ENCODE measurements at places on chromosomes 4 and X.
A peak's percentile ranks its signal among the peaks of the same experiment; 100 is the strongest.

DNA sequence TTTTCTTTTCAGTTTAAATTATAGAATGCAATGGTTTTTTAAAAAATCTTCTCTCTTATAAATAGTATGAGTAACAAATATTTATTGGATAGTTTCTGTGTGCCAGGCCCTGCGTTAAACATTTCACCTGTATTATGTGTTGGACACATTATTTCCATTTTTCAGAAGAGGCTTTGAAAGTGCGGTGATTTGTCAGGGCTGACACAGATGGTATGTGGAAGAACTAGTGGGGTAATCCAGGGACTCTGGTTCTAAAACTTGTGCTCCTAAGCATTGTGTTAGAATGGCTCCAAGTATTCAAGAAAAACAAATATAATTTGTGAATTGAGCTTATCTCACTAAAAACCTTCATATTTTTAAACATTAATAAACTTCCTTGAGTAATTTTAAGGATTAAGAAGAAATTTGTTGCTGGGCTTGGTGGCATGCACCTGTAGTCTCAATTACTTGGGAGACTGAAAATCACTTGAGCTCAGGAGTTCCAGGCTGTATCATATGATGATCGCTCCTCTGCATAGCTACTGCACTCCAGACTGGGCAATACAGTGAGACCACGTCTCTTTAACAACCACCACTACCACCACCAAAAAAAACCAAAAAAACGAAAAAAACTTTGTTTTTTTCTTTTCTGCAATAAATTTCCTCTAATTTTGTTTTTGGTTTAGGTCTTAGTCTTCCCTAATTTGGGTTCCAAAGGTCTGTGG, 40.0 kb downstream of the RAPGEF2 start:
- no peak for DNase-seq

GRCh38 chrX:53048169-53049126, at the start of gene GPR173:
Gene GPR173, plus strand, starts transcription at chrX:53048789. Its CDS starts 27,833 bp downstream, at chrX:53076622.
- DNase-seq = no peak

DNA sequence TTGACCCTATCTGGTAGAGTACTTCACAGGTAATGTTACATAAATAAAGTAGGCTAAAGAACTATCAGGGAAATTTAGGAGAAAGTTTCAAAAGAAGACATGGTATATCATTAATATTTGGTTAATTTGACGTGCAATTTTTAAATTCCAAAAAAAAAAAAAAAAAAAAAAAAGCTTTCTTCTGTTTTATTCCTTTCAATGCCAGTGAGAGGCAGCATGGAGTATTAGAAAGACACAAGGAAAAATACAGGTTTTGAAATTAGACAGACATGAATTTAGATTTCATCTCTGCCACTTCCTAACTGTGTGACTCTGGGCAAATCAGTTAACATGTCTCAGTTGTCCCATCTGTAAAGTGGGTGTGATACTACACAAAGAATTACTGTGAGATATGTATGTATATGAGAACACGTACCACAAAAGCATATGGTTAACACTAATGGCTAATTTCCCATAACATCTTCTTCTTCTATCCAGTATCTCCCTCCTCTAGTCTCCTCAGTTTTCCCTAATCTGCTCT, 132.5 kb downstream of the GPC3 start:
- DNase-seq = no peak

- no peak for DNase-seq
Measured at GRCh38 chr4:147891476-147892115, 159.7 kb downstream of the ARHGAP10 start.

DNA sequence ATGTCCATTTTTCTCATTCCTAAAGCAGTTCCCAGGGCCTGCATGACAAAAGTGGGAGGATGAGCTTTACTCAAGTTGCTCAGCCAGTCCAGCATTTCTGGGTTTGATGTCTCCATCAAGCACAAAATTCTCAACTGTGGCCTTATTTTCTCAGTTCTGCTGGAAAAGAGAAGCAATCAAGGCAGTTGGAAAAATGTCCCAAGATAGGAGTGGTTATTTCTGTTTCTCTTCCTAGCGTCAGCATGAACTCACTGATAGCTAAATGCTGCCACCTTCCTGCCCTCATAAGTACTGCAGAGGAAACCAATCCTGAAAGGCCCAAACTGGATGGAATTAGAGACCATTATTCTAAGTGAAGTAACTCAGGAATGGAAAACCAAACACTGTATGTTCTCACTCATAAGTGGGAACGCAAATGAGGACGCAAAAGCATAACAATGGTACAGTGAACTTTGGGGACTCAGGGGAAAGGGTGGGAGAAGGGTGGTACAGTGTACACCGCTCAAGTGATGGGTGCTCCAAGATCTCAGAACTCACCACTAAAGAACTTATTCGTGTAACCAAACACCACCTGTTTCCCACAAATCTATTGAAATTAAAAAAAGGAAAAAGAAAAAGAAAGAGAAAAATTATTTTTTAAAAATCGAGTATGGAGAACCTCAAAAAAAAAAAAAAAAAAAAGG, 29.6 kb downstream of the ADH7 start:
- peak; percentile 24 for DNase-seq

GRCh38 chrX:19707246-19707871, 180.0 kb downstream of the SH3KBP1 start:
- no peak for DNase-seq

DNA sequence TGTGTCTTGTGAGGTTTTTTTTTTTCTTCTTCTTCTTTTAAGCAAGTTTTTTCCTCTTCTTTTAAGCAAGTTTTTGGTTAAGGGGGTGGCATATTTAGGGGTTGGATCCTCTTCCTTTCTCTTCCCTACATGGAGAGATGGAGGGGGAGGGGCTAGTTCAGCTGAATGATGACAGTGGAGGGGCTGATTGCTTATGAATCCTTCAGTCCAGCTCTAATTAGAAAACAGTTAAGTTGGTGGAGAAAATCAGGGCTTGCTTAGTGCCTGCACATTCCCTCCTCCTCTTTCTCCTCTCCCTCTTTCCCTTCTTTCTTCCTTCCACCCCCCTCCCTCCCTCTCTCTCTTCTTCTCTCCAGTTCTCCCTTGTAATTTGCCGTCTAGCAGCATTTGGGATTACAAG, 4.4 kb upstream of the HAND2 start:
- no peak for DNase-seq

GRCh38 chr4:6556263-6556662, 18.7 kb upstream of the MAN2B2 start:
- no peak for DNase-seq
